ENCODE measurements at places on chromosomes 1 and 21.

GRCh38 chr21:26952374-26953066, 14.4 kb downstream of the ADAMTS5 start:
- DNase-seq = no peak

DNA sequence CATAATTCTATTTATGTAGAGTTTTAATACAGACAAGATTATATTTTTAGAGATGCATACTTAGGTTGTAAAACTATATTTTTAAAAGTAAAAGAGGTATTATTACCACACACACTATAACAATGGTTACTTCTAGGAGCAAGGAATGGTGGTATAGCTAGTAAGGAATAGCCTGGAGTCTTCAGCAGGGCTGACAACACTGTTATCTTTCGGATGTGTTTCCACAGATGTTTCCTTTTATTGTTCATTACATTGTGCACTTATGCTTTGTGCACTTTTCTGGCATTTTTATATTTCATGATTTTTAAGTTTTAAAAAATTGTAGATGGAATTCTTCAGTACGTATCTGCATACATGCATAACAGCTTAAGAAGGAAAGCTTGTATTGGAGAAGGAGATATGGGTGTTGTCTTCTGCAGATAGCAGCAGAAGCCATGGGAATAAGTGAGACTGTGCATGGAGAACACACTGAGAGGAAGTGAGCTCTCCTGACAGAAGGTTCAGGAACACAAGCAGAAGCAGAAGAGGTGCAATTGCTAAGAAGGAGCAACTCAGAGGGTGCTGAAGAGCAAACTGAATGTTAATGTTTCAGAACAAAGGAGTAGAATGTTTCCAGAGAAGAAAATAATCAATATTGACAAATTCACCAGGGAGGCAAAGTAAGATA, 91.8 kb downstream of the UCHL5 start:
- DNase-seq = no peak

DNA sequence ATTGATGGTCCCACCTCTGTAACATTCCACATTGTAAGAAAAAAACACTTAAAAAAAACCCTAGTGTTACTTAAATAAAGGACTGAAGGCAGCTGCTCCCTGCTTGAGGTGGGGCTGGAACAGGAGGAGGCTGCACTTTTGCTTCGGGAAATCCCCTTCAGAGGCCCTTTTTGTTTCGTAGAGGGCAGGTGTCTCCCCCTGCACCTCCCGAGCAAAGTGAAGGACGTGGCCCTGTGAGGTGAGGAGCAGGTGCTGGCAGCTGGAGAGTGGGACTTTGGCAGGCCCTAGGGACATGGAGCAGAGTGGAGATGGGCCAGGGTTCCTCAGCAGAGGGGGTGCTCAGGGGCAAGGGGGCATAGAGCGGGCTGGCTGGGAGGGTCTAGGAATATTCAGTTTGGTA, 33.4 kb upstream of the WNT4 start:
- DNase-seq = peak; percentile 11

- DNase-seq = no peak
These were observed 1242.0 kb downstream of the AMY1C start for GRCh38 chr1:104991702-104992101.

GRCh38 chr1:203726417-203726867, 38.5 kb upstream of the LAX1 start:
- DNase-seq = no peak

GRCh38 chr1:174072581-174072980, 50.4 kb upstream of the RC3H1 start:
- DNase-seq = no peak

- DNase-seq = no peak
These were observed 1.7 kb downstream of the TFF3 start for GRCh38 chr21:42313501-42313969.

- DNase-seq = no peak
These were observed 22.8 kb upstream of the LAPTM5 start for GRCh38 chr1:30780409-30780808.

DNA sequence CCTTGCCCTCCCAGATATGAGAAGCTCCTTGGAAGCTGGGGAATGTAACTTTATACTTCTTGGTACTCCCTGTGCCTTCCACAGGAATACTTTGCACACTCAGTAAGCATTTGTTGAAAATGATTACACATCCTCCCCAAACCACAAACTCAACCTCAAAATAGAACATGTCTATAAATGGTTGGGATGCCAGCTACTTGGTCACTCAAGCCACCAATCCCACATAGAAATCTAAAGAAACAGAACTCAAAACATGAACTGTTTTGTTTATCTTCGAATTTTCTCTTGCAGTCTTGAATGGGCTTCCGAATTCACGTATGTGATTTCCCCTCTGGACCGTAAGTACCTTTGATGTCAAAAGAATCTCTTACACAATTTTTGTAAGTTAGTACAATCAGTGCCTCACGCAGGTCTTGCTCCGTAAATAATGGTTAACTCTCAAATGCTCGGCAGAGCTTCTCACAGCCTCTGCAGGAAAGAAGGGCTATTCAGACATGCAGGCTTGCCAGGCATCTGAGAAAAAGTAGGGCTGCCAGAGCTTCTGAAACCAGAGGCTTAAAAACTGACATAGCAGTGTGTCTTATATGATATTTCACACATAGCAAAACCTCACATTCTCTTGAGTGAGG, 26.9 kb downstream of the SORT1 start:
- no peak for DNase-seq

- no peak for DNase-seq
These were observed 83.9 kb downstream of the NID1 start for GRCh38 chr1:235980976-235981375.

GRCh38 chr1:167301355-167301754, 80.7 kb downstream of the POU2F1 start:
- DNase-seq = no peak

DNA sequence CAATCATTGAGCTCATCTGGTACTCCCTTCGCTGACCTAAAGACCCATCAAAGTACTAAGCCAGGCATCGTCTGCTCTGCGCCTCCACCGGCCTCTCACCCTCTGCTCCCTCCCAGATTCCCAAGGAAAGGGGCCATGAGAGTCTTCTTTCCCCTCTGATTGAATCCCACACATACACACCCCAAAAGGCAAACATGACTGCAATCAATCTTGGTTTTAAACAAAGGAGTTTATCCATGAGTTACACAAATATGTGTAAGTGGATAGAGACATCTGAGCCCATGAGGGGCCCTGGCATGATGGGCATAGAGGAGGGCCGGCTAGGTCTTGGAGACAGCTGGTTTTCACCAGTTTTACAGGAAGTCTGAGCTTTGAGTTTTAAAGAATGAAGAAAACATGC, 50.9 kb downstream of the CAPN2 start:
- no peak for DNase-seq

DNA sequence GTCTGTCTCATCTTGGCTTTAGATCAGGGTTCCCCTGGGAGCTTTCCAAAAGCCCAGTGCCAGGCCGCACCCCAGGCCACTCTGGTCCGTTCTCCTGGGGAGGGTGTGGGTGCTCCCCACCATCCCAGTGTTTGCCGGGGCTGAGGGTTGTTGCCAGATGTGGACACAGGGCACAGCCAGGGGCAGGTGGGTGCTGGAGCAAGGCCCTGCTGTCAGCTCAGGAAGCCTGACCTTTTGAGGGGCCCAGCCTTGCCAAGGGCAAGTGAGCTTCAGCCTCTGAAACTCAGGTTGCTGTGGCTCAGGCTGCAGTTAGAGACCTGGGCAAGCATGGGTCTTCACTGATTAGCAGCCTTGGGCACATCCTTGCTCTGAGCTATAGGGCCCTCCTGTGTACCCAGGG, 22.8 kb upstream of the ZBTB21 start:
- no peak for DNase-seq

- no peak for DNase-seq
These were observed 31.3 kb upstream of the BTG2 start for GRCh38 chr1:203273869-203274602.

DNA sequence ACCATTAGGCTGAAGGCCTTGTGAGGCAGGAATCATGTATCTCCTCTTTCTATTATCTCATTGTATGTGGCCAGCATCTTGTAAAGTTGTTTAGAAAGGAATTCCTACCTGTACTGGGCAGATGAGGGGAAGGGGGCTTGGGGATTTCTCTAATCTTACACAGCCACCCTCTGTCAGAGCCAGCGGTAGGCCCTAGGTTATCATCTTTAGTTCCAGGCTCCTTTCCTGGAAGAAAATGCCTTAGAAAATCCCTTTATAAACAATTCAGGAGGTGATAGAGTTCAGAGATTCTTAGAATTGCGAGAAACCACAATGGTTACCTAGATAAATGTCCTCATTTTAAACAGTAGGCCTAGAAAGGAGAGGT, 35.2 kb downstream of the DPT start:
- no peak for DNase-seq

GRCh38 chr1:215081661-215082531, 641 bp upstream of the KCNK2 start:
- no peak for DNase-seq

DNA sequence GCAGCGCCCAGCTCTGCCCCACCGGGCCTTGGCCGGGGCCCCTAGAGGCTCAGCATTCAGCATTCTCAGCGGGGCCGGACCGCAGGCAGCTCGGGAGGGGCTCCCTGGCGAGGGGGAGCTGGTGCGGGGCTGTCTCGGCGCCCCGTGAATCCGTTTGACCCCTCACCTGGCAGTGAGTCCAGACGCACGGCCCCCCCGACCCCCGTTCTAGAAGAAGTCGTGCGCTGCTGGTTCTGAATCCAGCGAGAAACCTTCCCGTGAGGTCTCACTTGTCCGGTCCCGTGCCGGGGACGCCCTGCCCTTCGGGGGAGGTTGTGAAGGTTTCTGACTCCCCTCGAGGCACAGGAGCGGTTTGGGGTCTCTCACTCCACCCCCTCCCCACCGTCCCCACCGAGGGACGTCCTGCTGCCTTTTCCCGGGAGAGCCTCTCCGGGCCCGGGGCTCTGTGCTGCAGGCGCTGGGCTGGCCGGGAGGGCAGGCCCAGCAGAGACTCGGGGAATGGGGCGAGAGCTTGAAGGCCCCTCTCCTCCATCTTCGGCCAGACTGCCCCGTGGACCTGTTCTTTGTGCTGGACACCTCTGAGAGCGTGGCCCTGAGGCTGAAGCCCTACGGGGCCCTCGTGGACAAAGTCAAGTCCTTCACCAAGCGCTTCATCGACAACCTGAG, 655 bp downstream of the COL6A1 start:
- no peak for DNase-seq

DNA sequence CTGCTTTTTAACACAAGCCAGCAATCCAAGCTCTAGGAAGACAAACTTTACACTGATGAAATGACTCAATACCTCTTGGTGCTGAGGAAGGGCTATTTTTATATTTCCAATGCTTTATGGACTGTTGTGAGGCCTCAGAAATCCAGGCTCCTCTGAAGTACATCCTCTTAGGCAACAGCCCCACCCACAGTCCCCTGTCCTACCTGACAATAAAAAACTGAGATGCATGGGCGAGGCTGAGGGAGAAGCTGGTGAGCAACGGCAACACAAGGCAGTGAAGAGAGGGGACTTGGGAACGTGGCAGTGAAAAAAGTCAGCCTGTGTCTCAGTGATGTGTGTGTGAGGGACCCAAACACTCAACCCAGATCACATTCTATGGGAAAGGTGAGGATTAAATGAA, 10.1 kb upstream of the CPT2 start:
- no peak for DNase-seq

- peak; percentile 5 for DNase-seq
These were observed 1.7 kb downstream of the F5 start for GRCh38 chr1:169584483-169585144.

DNA sequence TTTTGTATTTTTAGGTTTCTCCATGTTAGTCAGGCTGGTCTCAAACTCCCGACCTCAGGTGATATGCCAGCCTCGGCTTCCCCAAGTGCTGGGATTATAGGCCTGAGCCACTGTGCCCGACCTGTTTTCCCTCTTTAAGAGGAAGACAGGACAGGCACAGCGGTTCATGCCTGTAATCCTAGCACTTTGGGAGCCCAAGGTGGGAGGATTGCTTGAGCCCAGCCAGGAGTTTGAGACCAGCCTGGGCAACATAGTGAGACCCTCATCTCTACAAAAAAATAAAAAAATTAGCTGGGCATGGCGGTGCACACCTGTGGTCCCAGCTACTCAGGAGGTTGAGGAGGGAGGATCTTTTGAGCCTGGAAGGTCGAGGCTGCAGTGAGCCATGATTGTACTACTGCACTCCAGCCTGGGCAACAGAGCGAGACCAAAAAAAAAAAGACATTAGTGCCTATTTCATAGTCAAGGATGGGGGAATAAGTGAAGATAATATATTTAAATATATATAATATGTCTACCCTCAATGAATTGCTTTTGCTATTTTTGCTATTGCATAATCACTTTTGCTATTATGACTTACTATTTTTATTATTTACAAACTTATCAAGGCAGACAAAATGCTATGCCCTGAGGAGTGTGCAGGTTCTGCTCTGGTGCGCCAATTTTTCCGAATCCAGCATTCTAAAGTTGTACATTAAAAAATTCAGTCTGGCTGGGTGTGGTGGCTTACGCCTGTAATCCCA, 17.7 kb downstream of the MARCKSL1 start:
- DNase-seq = no peak

DNA sequence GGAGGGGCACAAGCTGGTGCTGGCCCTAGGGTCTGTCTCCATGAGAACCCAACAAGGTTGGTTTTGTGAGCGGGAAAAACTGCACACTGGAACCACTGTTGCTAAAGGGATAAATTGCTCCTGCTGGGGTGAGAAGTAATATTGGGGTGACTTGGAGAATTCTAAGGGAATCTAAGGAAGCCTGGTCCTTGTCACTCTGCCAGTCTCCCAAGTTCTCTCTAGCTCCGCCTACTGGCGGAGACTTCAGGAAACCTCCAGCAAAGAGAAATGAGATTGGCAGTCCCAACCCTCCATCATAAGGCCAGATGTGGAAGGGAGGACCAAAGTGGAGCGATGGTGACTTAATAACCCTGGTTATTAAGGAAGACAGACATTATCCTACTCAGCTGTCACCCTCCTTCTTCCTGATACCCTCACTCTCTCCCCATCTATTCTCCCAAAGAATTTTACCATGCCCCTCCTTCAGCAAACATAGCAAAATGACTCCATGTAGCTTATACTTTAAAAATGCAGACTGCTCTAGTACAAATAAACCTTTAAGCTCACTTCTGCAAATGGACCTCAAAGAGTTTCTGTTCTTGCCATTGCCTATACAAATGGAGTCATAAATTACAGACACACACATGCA, 2.7 kb downstream of the LCE1F start:
- DNase-seq = no peak

GRCh38 chr1:200034262-200034557, 6.7 kb downstream of the NR5A2 start:
- DNase-seq = no peak

Data from stimulated activated CD4-positive, alpha-beta T cell treated with anti-CD3 and anti-CD28 coated beads, Interleukin-12 subunit alpha, Interleukin-12 subunit beta, amount 100 ng/mL, for 48 hours (primary cell).